T-helper 17 cell (primary cell): ENCODE measurements at places on chromosomes 12 and 14. TPM values are rescaled to one million over a fixed set of nuclear protein-coding genes. Genes with fewer than 3 reads are reported as not detected.

DNA sequence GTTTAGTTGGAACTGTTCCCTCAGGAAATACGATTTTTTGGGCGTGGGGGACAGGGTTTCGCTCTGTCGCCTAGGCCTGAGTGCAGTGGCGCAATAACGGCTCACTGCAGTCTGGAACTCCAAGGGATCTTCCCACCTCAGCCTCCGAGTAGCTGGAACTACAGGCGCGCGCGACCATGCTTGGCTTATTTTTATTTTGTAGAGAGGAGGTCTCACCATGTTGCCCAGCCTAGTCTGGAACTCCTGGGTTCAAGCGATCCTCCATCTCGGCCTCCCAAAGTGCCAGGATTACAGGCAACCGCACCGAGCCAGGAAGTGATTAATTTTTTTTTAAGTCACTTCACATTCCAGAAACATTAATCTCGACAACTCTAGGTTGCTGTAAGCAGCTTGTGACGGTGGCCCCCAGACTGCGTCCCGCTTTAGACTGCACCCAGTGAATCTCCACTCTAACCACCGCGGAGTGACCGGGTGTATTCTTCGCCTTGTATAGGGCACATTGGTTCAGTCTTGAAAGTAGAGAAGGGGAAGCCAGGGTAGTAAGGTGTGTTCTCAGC, 830 bp upstream of the MIS18BP1 start:
- DNase-seq: no peak

Gene RD3L
- 0.86 TPM for total RNA-seq

DNA sequence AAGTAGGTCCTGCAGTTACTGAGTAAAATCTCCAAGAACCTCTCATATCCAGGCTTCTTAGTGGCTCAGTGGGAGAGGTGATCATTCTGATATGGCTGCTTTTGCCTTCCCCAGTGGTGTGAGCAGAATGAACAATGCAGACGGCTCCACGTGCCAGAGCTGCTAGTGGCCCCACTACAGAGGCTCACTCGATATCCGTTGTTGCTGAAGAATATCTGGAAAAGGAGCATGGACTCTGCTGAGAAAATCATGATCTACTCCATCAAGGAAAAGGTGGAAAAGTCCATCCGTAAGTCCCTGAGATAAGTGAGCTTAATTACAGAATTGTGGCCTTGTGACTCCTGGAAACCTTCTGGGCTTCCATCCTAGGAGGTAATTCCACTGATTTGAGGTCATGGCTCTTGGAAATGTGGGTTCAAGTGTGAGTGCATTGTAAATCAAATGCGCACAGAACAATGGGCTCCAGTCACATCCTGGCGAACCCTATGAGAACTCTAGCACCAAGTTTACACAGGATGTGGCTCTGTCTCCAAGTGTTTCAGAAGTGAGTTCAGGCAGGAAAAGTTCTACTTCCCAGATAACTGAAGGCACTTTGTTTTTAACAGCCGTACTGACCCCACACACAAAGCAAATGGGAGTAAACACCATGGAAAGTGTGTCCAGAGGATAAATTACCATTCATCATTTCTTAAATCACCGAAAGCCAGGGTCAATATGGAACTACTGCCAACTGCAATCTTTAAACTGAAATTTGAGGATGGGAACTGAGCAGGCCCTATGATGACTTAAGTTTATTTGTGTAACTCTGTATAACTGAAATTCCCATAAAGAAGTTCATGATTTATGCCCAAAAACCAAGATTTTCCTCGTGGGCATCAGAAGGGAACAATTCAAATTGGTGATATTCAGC, 51.4 kb downstream of the PLEKHG7 start:
- no peak for DNase-seq

Gene LUM
- not detected for total RNA-seq

DNA sequence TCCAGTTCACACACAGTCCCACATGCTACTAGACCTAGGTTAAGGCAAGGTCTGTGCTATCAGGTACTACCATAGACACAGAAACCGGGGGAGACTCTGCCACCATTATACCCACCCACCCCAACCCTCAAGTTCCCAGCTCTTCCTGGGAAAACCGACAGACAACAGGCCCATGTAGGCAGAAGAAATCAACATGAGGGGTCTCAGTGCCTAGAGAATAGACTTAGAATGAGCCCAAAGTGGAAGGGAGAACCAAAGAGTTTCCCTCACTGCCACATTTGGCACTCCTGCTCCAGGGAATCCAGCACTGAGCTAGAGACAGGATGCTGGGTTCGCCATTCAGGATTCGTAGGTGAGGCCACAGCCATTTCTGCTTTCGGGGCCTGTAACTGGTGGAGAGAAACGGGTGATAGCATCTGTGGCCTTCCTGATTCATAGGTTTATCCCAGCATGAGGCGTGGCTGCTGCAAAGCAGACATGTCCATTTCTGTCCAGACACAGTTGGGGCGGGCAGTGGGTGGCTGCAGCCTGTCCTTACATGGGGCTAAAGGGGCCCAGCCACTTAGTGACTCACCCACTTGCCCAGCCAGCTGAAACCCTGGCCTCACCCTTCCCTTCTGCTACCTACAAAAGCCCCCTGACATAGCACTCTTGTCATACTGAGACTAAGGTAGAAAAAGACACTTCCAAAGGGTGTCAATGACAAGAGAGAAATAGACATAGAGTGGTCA, 69.4 kb downstream of the IRF2BPL start:
- no peak for DNase-seq

- DNase-seq: no peak
These were observed 48.7 kb downstream of the ST8SIA1 start for GRCh38 chr12:22285846-22286245.

Gene MSRB3
- 5.9 TPM for total RNA-seq

DNA sequence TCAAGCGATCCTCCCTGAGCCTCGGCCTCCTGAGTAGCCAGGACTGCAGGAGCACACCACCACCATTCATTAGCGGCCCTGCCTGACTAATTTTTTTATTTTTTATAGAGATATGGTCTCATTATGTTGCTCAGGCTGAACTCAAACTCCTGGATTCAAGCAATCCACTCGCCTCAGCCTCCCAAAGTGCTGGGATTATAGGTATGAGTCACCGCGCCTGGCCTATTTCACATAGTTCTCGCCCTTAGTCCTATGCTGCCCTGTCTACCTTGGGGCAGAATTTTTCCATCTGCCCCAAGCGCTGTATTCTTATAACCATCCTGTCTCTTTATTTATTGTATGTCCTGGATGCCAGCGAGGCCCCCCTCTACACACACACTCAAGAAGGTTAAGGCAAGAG, 50.9 kb upstream of the BCL2L14 start:
- DNase-seq: no peak

DNA sequence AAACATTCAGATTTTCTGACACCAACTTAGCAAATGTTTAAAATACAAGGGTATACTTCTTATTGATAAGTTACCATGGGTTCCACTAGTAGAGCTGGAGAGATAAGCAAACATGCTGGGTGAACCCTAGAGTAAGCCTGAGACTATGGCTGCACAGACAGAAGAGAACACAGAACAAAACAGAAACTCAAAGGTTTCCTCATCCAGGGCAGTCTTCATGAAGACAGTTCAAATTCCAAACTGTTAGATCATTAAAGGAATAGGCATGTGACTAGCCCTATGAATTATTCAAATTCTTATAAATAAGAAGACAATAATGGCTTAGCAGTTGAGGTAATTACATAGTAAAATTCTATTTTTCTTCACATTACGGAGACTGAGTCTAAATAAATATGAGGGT, 28.1 kb downstream of the BTBD7 start:
- DNase-seq: no peak

Gene PPP1R1A
- not detected for total RNA-seq

GRCh38 chr12:68886636-68887572, 46.1 kb downstream of the CPM start:
- no peak for DNase-seq

- DNase-seq: no peak
These were observed 209.0 kb upstream of the FBXO33 start for GRCh38 chr14:39641224-39641623.

DNA sequence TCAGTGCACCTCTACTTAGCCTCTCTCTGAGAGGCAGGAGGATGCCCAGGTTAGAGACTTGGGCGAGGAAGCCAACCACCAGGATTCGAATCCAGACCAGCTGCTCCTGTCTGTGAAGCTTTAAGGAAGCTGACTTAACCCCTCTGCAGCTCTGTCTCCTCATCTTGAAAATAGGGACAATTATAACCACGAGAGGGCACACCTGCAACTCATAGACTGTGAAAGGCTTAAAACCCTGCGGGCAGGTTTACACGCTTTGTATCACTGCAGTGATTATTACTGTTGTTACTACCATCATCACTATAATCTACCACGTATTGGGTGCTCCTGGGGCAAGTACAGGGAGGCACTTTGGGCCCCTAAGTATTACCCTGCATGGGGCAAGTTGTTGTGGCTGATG, 379.8 kb downstream of the VRK1 start:
- DNase-seq: no peak

DNA sequence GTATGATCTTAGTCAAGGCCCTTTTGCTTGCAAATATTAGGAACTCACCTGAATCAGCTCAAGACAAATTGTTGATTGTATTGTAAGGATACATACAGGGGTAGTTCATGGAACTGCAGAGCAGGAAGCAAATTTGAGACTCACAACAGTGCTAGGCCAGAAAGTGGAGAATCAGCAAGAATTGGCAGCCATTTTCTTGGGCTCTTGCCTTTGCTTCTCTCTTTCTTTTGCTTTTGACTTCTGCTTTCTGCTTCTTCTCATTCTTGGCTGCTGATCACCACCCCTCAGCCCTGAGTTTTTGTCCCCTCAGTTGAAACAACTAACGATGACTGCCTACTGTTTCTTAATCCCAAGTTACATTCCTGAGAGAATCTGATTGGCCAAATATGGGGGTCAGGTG, 34.8 kb downstream of the KCNK13 start:
- no peak for DNase-seq

DNA sequence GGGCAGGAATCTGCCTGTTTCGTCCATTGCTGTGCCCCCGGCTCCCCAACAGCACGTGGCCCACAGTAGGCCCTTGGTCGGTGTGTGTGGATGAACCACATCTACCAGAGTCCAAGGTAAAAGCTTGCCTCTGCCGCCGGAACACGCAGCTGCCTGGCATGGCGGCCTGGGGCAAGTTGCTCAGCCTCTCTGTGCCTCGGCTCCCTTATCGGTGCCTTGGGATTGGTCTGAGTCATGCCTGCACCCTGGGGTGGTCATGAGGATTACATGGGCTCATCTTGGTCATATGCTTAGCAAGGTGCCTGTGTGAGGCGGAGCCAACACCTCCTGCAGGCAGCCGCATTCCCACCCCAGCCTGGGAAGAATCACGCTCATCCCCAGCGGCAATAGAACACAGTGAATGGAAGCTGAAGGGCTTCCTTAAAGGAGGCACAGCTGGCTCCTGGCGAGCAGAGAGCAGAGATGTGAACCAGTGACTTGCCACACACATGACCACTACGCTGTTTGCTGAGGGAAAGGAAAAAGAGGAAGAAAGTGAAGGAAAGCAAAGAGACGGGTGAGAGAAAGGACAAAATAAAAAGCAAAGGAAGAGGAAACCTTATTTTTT, 5.5 kb upstream of the SCARB1 start:
- DNase-seq: no peak

- DNase-seq: no peak
These were observed 19.3 kb upstream of the LLPH start for GRCh38 chr12:66149702-66150398.

Gene BCL2L14
- not detected for total RNA-seq

DNA sequence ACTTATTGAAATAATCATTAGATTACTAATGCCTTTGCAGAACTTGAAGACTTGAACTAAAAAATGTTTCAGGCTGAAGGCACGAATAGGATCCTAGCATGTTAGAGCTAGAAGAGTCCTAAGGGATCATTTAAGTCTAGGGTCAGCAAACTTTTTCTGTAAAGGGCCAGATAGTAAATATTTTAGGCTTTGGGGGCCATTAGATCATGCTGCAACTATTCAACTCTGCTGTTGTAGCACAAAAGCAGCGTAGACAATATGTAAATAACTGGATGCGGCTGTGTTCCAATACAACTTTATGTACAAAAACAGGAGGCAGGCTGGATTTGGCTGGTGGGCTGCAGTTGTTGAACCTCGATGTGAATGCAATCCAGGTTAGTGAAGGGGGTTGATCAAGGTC, 221.7 kb downstream of the ATP23 start:
- no peak for DNase-seq

Gene NYNRIN
- total RNA-seq: 0.22 TPM

DNA sequence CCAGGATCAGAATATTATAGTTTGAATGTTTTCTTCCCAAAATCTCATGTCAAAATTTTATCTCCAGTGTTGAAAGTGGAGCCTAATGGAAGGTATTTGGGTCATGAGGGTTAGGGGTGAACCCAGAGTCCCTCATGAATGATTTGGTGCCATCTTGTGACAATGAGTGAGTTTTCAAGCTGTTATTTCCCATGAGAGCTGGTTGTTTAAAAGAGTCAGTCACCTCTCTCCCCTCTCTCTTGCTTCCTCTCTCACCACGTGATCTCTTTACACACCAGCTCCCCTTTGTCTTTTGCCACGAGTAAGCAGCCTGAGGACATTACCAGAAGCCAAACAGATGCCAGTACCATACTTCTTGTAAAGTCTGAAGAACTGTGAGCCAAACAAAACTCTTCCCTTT, 561.6 kb downstream of the RERGL start:
- no peak for DNase-seq

DNA sequence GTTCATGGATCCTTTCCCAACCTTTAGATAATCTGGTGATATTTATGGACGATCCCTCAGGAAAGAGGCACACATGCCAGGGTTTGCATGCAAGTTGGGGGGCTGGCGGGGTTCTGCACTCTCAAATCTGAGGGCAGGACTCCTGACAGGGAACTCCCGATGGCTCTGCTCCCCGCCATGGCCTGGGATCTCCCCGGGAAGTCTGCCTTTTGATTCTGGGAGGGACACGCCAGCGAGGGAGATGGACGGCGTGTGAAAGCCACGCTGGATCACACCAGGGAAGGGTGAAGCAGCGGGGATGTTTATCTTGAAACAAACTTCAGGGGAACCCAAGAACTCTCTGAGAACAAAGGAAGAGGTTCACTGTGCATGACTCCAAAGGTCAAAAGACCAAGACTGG, 43.6 kb downstream of the LGMN start:
- no peak for DNase-seq

GRCh38 chr12:63805704-63806672, 26.3 kb downstream of the RXYLT1 start:
- DNase-seq: no peak

DNA sequence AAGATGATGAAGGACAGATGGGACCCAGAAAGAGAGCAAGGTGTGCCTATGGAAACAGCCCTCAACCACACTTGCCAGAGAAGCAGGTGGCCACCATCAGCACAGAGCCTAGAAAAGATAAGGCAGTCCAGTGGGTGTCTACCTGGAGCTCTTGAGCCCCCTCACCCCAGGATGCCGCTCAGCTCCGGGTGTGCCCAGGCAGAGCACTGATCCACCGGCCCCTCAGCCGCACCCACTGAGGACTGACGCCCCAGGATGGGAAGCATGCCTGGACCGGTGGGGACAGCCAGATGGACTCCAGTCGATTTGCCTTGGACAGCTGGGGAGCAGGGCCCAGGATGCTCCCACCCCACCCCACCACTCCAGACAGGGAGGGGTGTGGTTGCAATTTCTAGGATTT, 15.1 kb upstream of the ZFP36L1 start:
- no peak for DNase-seq
